Vagina (tissue), 2 donors: ENCODE measurements at places on chromosomes 6 and 20. TPM values are rescaled to one million over a fixed set of nuclear protein-coding genes. Genes with fewer than 3 reads are reported as not detected.

- H3K4me3 ChIP-seq = no peak overlapping the region
- DNase-seq = no peak
- no peaks in the 10 kb centered on the region for H3K27me3 ChIP-seq
- no peaks in the 10 kb centered on the region for H3K36me3 ChIP-seq
- no peaks in the 10 kb centered on the region for H3K4me1 ChIP-seq
- H3K27ac ChIP-seq = no peak overlapping the region
These were observed 251.7 kb downstream of the ALDH8A1 start for GRCh38 chr6:134698228-134698627.

DNA sequence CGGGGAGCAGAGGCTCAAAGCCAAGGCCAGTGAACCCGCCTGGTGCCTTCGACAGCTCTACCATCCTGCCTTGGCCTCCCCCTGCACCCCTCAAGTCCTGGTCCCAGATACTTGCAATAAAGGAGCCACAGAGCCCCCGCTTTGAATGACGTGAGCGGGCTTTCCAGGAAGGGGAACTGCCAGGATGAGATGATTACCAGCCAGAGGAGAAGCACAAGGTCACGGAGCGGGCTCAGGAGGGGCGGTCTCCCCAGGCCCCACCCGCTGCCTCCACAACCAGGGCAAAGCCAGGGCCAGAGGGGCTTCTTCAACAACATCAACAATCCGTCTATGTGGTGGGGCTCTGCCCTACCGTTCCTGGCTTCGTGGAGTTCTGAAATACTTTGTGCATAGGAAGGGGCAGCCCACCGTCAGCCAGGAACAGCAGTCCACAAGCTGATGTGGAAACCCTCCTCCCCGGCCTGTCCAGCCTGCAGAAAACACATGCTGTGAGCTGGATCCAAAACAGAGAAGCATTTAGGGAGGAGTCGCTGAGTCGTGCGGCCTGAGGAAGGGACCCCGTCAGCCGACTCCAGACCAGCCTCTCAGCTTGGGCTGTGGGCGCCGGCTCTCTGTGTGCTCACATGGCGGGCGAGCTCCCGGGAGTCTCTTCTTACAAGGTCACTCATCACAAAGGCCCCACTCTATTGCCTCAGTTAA is 392.5 kb downstream of the CDH4 start:
- no peak for DNase-seq
- H3K4me3 ChIP-seq = no peak overlapping the region
- no peaks in the 10 kb centered on the region for H3K36me3 ChIP-seq
- no peak overlapping the region for H3K27ac ChIP-seq
- no peaks in the 10 kb centered on the region for H3K27me3 ChIP-seq

- no peaks in the 10 kb centered on the region for H3K27me3 ChIP-seq
- DNase-seq = peak; percentile 96
- H3K36me3 ChIP-seq = no peaks in the 10 kb centered on the region
- H3K4me3 ChIP-seq = no peak overlapping the region
- peaks cover 14% of the 10 kb centered on the region for H3K4me1 ChIP-seq
These were observed 118.5 kb downstream of the SNX5 start for GRCh38 chr20:17849901-17850683.

DNA sequence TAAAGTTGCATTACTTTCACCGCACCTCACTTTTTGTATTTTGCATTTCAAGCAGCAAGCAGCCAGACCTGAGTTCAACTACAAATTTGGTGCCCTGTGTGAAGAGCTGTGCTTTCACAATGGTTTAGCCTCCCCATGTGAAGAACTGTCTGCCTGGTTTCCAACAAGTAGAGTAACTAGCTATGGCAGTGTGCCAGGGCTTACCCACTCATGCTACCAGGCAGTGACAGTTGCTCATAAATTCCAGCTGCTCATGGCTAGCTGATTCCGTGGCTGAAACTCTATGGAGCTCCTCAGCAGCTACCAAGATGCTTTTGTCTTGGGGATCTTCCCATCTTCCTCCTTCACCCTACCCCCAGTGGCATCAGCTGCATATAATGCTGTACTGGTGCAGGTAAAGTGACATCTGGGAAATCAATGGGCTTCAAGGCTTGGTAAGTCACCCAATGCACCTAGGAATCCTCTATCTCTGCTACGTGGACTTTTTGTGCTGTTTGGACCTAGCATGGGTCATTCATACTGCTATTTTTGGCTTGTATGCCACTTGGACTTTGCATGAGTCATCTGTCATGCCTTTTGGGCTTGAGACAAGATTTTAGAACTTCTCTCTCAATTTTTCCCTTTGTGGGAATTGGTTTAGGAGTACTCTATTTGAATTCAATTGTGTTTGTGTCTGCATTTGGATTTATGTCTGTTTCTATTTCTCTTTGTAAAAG is 176.5 kb upstream of the GJE1 start:
- DNase-seq = no peak
- no peak overlapping the region for H3K27ac ChIP-seq
- no peaks in the 10 kb centered on the region for H3K36me3 ChIP-seq
- no peaks in the 10 kb centered on the region for H3K4me1 ChIP-seq
- no peaks in the 10 kb centered on the region for H3K27me3 ChIP-seq

The FITM2 gene
- total RNA-seq = 7.4 TPM

The KCNB1 gene
- 2.0 TPM for total RNA-seq
